GF-D8 (cell line): ENCODE measurements at places on chromosomes 16 and 17.

- DNase-seq: no peak
These were observed 3.5 kb upstream of the CD68 start for GRCh38 chr17:7575959-7576358.

DNA sequence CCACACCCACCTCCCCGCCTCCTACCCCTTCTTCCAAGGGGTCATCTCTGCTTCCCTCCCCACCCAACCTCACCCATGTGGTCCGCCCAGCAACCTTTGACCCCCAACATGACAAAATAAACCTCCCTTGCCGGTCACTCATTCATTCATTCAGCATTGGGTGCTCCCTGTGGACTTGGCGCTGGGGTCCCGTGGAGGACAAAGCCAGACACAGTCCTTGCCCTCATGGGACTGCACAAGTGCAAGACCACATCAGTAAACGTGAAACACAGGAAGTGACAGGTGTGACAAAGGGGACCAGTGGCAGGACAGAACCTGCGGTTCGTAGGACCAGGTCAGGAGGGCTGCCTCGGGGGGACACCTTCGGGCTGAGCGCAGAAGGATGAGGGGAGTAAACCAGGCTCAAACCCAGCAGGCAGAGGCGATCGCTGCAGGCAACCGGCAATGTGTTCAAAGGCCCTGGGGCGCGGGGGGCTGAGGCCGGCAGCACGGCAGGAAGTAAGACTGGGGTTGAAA lies 185.4 kb downstream of the SEC14L1 start:
- no peak for DNase-seq

DNA sequence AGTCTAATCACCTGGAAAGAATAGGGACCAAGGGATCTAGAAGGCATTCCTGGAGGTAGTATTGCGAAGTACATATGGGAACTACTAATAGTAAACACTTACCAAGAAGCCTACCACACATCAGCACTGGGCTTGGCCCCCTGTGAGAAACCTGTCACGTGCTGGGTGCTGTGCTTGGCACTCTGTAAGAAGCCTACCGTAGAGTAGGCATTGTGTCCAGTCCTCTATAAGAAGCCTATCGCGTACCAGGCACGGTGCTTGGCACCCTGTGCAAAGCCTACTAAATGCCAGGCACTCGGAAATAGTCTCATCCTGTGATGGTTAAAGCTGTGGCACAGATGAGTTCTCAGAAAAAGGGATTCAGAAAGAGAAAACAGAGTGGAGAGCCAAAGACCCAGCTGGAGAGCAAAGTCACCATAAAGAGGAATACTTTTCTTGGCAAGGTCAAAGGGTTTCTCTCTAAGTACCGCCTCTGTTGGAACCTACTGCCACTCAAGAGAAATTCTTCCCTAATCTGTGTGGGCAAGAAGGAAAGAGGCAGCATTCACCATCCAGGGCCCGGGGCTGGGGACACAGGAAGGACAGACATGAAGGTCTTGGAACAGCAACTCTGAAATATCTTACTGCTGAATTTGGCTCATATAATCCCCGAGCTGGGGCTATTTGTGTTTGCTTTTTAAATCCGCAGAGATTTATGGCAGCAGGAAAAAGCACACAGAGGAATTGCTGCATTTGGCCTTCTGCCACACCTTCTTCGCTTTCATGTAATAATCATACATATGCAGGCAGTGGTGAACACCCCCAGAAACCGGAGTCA lies 81.8 kb downstream of the VAT1L start:
- no peak for DNase-seq

- DNase-seq: no peak
These were observed 825 bp downstream of the BLMH start for GRCh38 chr17:30290696-30291542.

- no peak for DNase-seq
These were observed 18.6 kb downstream of the GDPD1 start for GRCh38 chr17:59238906-59239305.

DNA sequence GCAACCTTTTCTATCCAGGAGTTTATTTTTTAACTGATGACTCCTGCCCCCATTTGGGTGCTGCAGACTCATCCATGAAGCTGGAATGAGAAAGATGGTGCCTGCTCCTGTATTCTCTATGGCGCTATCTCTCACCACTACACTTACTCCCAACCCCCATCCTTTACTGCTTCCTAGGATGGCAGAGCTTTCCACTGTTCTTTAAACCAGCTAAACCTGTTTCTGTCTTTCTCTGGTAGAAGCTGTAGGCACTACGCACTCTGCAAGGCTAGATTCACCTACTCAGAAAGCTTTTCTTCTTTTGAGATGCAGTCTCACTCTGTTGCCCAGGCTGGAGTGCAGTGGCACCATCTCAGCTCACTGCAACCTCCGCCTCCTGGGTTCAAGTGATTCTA lies 47.0 kb downstream of the ADAMTS18 start:
- no peak for DNase-seq

- DNase-seq: no peak
These were observed 1.1 kb upstream of the KIFC3 start for GRCh38 chr16:57803134-57803990.

DNA sequence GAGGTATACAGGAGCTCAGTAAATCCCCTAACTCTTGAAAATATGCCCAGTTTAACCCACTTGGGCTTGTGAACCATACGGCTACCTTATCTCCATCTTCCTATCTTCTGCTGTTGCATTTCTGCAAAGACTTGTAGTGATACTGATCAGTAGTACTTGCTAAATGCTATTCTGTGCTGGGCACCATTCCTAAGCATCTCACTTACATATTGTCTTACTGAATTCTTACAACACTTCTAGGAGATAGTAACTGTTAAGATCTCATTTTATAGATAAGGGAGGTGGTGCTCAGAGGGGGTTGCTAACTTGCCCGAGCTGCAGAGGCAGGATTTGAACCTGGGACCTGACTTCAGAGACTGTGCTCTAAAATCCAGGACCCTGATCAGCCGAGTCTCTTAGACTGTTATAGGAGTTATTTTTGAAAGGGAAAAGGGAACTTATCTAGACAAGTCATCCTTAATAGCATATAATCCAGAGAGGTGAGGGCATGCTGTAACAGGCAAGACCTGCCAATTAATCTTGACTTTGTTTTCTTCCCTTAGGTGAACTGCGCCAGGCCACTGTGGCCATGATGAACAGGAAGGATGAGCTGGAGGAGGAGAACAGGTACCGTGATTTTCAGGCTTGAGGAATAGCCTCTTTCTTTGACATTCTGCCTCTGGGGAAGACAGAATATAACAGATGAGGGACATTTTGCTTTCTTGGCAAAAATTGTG lies 149.7 kb downstream of the SNX29 start:
- DNase-seq: no peak

GRCh38 chr16:13076878-13077277 lies 175.5 kb downstream of the SHISA9 start:
- DNase-seq: no peak

GRCh38 chr17:55830699-55831471 lies 80.0 kb downstream of the PCTP start:
- no peak for DNase-seq

- DNase-seq: no peak
These were observed 127.8 kb downstream of the SSH2 start for GRCh38 chr17:29802246-29802645.

- DNase-seq: no peak
These were observed 8.2 kb downstream of the MYLK3 start for GRCh38 chr16:46739934-46740333.

DNA sequence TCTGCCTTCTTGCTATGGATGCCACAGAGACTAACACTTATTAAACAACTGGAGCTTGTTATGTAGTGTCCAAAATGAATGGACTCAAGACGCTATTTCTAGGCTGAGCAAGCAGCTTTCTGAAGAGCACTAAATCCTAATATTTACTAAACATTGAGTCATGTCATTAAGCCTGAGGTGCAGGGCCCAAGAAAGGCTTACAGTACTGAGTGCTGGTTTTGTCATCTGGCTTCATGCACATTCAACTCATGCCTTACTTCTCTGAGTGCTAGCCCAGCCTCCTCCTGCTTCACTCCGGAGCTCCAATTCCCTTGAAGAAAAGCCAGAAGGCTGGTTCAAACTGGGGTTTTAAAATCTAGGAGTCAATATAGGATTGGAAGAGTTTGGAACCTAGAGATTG lies 363.3 kb upstream of the CDH5 start:
- DNase-seq: no peak

- DNase-seq: no peak
These were observed 339.9 kb downstream of the SEC14L1 start for GRCh38 chr17:77480509-77481215.

GRCh38 chr16:17590711-17591654 lies 120.2 kb upstream of the XYLT1 start:
- DNase-seq: no peak

DNA sequence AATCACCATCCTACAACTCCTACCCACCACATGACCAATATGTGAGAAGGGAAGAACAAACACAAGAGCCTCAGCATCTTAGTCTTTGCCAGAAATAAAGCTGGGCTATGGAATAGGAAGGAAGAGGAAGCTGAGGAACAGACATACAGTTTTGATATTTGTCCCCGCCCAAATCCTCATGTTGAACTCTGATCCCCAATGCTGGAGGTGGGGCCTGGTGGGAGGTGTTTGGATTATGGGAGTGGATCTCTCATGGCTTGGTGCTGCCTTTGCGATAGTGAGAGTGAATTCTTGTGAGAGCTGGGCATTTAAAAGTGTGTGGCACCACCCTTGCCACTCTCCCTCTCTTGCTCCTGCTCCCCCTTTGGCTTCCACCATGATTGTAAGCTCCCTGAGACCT lies 52.4 kb upstream of the NLK start:
- DNase-seq: no peak

DNA sequence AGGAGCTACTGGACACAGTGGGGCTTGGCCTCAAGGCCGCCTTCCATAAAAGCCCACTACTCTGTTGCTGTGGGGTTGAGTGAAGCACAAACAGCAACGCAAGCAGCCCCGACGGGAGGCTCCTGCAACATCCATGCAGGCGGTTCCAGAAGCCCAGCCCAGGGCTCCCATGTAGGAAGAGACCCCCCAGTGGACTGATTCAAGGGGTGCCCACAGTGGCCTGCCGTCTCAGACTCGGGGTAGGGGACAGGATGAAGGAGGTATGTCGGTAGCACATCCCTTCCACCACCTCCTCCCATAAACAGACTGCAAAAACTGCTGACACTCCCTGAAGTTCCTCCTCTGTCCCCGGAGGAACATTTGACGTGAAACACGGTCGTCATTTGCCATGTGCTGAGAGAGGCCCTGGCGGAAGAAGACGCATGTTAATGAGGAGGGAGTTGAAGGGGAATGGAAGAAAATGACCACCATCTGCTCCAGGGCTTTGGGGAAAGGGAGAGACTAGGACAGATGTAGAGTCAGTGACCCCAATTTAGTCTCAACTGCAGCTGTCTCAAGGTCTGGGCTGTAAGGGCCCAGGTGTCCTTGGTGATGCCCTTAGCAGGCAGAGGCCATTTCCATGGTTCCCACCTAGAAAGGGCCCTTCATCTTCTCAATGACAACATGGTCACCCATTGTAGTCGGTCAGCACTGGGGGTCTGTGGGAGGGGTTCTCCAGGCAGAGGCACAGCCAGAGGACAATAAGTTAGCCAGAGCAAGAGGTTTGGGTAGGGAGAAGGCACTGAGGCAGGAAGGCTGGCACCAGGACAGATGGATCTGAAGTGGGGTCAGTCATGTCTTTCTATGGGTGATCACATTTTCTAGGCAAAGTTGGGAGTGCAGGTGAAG lies 200.6 kb downstream of the CPPED1 start:
- no peak for DNase-seq

GRCh38 chr17:79038545-79039135 lies 14.7 kb downstream of the C1QTNF1 start:
- DNase-seq: no peak

- no peak for DNase-seq
These were observed 21.3 kb downstream of the TMEM186 start for GRCh38 chr16:8776129-8776584.

- no peak for DNase-seq
These were observed 1.3 kb upstream of the ADGRG5 start for GRCh38 chr16:57540906-57541753.
